Memory B cell (primary cell): ENCODE measurements at places on chromosomes 2 and 18.

GRCh38 chr2:239106314-239106908 is 258.5 kb downstream of the TWIST2 start:
- no peak overlapping the region for H3K27ac ChIP-seq
- no peak overlapping the region for H3K4me3 ChIP-seq
- H3K27me3 ChIP-seq = no peaks in the 10 kb centered on the region
- H3K36me3 ChIP-seq = peaks cover 17% of the 10 kb centered on the region
- no peaks in the 10 kb centered on the region for H3K4me1 ChIP-seq

DNA sequence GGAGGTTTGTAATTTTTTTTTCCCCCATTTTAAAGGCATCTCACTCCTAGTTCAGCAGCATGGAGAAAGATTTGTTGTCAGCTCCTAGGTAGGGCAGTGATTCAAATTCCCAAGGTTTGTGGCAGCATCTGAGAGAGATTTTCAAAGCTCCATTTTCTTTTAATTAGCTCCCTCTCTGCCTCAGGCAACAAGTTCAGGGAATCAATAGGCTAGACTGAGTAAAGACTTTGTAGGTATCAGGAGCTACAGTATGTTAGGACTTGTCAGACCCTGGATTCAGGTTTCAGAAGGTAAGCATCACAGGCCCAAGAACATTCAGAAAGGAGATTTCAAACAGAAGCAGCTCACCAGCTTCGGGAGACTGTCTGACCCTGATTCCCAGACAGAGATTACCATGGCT is 273.3 kb upstream of the ERBB4 start:
- no peaks in the 10 kb centered on the region for H3K27me3 ChIP-seq
- no peak for DNase-seq
- no peak overlapping the region for H3K27ac ChIP-seq
- peaks cover 3% of the 10 kb centered on the region for H3K4me1 ChIP-seq

DNA sequence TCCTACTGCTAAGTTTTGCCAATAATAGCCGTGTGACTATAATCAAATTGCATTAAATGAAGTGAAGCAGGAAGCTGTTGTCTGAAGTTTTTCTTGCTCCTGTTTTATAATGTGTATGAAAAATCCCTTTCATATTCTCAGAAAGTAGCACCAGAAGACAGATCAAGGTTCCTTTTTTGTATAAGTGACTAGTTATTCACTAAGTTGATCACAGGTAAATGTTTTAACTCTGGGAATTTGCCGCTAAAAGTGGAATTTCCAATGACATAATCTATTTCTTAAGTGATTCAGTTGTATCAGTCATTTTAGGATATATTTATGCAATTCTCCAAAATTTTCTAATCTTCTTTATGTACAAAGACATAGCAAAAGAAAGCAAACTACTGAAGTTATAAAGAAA is 99.6 kb downstream of the DPP4 start:
- no peaks in the 10 kb centered on the region for H3K4me1 ChIP-seq
- no peak overlapping the region for H3K27ac ChIP-seq
- DNase-seq = no peak
- no peak overlapping the region for H3K4me3 ChIP-seq
- H3K36me3 ChIP-seq = no peaks in the 10 kb centered on the region

- H3K4me1 ChIP-seq = peaks cover 17% of the 10 kb centered on the region
- no peak for DNase-seq
- H3K4me3 ChIP-seq = no peak overlapping the region
Measured at GRCh38 chr18:2588666-2589344, 17.4 kb downstream of the NDC80 start.
